ENCODE measurements at places on chromosomes 2 and 18.
A peak's percentile ranks its signal among the peaks of the same experiment; 100 is the strongest.

DNA sequence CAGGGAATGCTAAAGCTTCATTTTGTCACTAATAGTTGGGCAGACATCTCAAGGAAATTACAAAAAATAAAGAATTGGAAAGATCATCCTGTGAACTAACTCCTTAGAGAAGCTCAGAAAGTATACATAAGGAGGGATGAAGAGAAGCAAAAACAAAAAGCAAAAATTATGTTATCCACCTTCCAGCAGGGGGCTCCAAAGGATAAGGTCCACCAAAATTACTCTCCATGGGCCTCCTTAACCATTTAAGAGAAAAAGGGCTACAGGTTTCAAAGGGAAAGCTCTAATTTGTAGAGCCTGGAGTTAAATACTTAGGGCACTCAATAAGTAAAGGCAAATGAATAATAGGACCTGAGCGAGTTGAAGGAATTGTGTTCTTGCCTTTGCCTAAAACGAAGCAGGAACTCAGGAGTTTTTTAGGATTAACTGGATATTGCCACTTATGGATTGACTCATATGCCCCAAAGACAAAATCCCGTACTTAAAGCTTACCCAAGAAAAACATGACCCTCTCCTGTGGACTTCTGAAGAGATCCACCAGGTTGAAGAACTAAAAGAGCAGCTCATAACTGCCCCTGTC is 1167.9 kb downstream of the DSC3 start:
- DNase-seq: no peak

GRCh38 chr2:64797881-64798575 is 144.3 kb upstream of the SERTAD2 start:
- no peak for DNase-seq

DNA sequence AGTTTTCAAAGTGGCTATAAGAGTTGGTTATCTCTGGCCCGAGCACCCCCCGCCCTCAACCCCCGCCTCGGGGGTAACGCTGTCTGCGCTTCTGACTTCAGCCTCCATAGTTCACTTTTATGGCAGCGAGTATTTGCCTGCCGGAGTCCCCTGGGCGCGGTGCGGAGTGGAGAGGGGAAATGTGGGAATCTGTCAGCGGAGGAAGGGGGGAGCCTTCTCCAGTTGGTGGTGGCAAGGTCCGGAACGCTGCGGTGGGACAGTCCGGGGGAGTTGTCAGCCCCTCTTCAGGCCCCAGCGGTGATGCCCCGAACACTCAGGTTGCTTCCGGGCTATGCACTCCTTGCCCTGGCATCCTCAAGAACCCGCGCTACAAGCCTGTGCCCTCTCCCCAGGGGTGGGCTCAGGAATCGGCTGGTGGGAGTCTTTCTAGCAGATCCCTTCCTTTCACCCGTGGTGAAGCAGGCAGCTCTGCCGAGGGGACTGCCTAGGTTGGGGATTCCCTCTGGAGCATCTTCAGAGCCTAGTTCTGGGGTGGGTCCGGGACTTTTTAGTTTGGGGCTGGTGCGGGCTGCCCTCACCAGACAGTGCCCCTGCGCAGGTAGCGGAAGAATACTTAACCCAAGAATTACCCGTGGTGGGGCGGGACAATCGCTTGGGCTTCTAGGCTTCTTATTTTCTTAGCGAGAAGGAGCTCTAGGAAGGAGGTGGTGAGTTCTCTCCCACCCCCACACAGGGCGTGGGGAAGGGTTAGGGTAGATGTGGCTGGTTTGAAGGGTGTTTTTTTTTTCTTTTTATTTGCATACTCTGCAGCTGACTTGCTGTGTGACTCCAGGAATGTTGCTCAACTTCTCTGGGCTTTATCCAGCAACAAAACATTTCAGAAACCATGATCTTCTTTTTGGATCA is 1.6 kb downstream of the ATOH8 start:
- DNase-seq: no peak

GRCh38 chr2:70656421-70657010 is 102.9 kb upstream of the TGFA start:
- DNase-seq: no peak

GRCh38 chr2:43178602-43179542 is 47.5 kb downstream of the ZFP36L2 start:
- no peak for DNase-seq

- DNase-seq: no peak
Observed at GRCh38 chr2:239049421-239050251, 201.8 kb downstream of the TWIST2 start.

DNA sequence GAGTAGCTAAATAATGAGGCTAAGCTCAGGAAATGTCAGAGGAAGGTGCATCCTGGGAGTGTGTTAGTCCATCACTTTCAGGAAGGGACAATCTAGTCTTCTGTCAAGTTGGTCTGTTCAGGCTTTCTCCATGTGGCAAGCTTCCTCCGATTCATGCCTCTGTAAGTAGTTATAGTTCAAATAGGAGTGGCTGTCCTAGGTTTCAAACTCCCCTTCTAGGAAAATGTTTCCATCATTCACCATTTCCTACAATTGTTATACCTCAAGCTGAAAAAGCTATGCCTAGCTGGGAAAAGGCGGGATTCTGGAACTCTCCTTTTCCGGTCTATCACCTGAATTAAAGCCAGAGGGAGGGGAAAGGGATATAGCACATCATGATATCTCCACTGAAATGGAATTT is 287.7 kb upstream of the ZSWIM2 start:
- DNase-seq: no peak

- no peak for DNase-seq
Observed at GRCh38 chr18:46623541-46623940, 33.5 kb downstream of the LOXHD1 start.

GRCh38 chr2:203687165-203687564 is 19.3 kb upstream of the CD28 start:
- no peak for DNase-seq

GRCh38 chr2:43114210-43114609 is 112.2 kb downstream of the ZFP36L2 start:
- no peak for DNase-seq

DNA sequence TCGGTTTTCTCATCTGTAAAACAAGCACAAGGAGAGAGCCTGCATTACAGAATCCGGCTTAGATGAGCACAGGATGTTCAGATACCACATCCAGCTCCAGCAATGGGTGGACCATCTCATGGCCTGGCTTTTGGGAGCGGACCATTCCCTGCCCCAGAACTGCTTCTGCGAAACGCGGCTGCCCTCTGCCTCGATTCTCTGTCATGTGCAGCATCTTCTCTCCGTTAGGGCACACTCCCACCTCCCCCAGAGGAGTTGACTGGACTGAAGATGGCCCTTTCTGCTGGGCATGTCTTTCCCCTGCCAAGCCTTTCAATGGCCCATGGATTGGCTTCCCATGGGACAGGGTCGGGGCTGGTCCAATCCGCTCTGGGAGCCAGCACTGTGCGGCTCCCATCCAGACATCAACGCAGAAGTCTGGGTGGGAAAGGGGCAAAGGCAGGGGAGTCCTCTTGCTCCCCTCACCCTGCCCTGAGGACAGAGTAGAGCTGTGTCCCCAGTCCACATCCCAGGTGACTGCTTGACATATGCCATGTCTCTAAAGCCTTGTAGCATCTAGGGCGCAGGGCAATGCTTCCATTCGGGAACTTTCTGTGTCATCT is 14.3 kb upstream of the FAHD2A start:
- no peak for DNase-seq

- DNase-seq: no peak
Observed at GRCh38 chr2:180734382-180734781, 246.0 kb upstream of the UBE2E3 start.

GRCh38 chr2:174678395-174678794 is 80.8 kb upstream of the WIPF1 start:
- no peak for DNase-seq

GRCh38 chr2:18247282-18248110 is 313.0 kb downstream of the RDH14 start:
- no peak for DNase-seq

DNA sequence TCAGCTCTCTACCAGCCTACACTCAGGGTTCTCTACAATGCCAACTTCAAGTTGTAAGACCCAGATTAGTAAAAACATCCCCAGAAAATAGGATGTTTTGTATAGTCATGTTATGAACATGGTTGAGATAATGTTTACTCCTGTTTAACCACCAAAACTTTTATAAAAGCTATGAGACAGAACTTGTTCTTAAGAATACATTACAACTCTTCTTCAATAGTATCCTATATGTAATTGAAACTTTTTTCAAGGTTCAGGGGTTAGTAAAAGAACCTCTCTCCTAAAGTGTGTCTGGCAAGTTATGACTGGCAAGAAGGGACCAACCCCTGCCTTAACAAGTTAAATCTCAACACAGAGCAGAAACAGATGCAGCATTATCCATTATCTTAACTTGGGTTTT is 118.8 kb upstream of the STK17B start:
- DNase-seq: no peak

DNA sequence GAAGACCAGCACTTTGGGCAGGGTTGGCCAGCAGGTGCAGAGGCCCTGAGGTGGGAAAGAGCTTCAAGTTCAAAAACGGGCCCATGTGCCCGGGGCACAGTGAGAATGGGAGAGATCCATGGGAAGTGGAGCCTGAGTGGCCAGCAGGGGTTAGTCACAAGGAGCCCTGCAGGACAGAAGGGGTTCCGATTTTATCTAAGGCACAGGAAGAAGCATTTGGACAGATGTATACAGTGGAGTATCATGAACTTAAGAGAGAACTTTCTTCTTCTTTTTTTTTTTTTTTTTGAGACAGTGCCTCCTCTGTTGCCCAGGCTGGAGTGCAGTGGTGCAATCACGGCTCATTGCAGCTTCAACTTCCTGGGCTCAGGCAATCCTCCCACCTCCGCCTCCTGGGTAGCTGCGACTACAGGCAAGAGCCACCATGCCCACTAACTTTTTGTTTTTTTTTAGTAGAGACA is 24.0 kb downstream of the WIPF1 start:
- peak; percentile 10 for DNase-seq
